ENCODE measurements at places on chromosomes 5 and 9. TPM values are rescaled to one million over a fixed set of nuclear protein-coding genes. Genes with fewer than 3 reads are reported as not detected.

The EGFLAM gene
- 0.16 TPM for total RNA-seq

The INSL6 gene
- not detected for total RNA-seq

The C5orf52 gene
- total RNA-seq: not detected

The EMB gene
- total RNA-seq: 4.3 TPM

The ANKRD31 gene
- 0.09 TPM for total RNA-seq

The SV2C gene
- total RNA-seq: not detected

The NKD2 gene
- 4.0 TPM for total RNA-seq

The FAM200C gene
- 3.0 TPM for total RNA-seq

The PFN3 gene
- total RNA-seq: not detected

The COL23A1 gene
- total RNA-seq: under 0.01 TPM

The MAMDC4 gene
- total RNA-seq: 1.1 TPM

The TXNDC8 gene
- total RNA-seq: not detected

The HEMGN gene
- total RNA-seq: not detected

The PCDHA9 gene
- 0.16 TPM for total RNA-seq

The HTR1A gene
- total RNA-seq: not detected

The SEMA5A gene
- total RNA-seq: 9.9 TPM

The GRIN3A gene
- total RNA-seq: not detected

The LECT2 gene
- not detected for total RNA-seq

The TMEM252 gene
- total RNA-seq: not detected
